Inflammatory macrophage treated with lipopolysaccharide for 4 hours (primary cell): ENCODE measurements at places on chromosomes 16 and 17.
A peak's percentile ranks its signal among the peaks of the same experiment; 100 is the strongest.

- DNase-seq = no peak
Measured at GRCh38 chr17:41516830-41517283, 1.8 kb downstream of the KRT15 start.

GRCh38 chr16:72805486-72805885 is 242.4 kb downstream of the ZFHX3 start:
- DNase-seq = no peak

DNA sequence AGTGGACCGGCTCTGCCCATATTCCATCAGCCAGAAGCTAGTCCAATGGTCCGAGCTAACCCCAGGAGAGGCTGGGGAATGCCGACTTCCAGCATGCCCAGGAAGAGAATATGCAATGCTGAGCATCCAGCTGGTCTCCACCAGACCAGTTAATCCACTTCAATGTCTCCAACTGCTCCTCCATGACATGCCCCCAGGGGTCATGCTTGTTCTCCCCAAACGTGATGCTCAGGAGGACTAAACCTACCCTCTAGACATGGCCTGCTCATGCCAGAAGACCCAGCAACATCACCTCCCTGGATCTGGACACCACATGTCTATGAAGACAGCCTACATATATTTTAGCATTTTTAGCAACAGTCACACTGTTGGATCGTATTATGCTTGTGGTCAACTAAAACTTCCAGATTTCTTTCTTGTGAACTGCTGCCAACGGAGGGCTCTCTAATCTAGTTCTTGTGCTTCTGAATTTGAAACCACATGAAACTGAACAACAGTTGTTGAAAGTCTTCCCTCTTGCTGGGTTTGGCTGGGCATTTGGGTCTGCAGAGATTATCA is 245.1 kb downstream of the SOX9 start:
- no peak for DNase-seq

DNA sequence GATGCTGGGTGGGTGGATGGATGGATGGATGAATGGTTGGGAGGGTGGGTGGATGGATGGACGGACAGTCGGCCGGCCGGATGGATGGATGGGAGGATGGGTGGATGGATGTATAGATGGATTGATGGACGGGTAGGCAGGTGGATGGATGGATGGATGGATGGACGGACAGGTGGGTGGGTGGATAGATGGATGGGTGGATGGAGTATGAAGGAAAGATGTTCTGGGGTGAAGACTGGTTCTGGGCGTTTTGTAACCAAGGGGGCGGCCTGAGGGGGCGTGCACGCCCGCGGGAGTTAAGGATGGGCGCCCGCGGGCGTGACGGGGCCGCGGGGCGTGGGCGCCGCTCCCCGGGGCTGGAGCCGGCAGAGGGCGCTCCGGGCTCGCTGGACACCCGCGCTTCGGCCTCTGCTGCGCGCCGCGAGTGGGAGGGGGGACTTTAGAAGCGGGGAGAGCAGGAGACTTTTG is at the start of gene NECAB2:
TSS of gene NECAB2 (plus strand) at position 407 of the 468 bp plus-strand sequence. CDS start 405 bp downstream, outside the sequence.
- peak; percentile 43 for DNase-seq

DNA sequence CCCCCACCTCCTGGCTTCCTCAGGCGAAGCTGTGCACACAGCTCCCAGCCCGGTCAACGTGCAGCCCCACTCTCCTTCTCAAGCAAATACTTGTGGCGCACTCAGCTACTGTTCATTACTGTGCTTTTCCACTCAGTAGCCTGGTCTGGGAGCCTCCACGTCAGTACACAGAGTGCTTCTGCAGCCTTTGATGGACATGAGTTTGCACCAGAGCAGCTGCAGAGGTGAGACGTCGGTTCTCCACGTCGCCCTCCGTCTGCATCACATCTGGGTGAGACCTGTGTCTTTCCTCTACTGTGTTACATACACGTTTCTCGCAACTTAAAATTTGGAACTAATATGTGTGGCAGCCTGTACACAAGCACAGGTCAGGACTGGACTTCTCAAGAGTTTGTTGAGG is 334.3 kb downstream of the C16orf95 start:
- DNase-seq = no peak

- DNase-seq = no peak
Measured at GRCh38 chr17:20046629-20047028, 37.5 kb downstream of the SPECC1 start.

- no peak for DNase-seq
Measured at GRCh38 chr16:57626420-57627170, 1.8 kb upstream of the ADGRG1 start.

GRCh38 chr17:31524926-31525800 is 133.7 kb downstream of the RAB11FIP4 start:
- DNase-seq = peak; percentile 75

DNA sequence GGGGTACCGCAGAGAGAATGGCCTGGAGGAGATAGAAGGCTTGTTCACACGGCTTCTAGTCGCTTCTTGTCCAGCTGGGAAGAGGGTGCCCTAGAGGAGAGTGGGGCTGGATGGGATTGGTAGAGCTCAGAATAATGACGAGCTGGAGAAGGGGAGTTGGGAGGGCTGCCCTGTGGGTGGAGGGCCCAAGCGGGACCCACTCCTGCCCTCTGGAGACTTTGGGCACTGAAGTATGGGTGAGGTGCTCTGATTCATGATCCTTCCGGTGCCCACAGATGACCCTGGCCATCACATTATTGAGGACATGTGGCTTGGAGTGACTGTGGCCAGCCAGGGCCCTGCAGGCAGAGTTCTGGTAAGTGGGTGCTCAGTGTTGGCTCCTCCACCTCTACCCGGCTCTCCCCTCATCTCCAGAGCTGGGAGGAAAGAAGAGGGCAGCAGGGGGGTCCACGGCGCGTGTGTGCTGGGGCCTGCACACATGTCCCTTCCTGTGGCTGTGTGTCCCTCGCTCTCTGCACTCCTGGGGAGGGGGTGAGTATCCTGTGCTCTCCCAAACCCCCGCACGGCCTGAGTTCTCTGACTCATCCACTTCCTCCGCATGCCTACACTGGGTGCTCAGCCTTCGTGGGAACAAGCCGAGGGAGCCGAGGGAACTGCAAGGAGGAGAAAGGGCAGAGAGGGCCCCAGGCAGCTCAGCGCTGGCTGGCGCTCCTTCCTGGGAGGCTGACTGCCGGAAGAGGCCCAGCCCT is 8.5 kb downstream of the ITGA3 start:
- DNase-seq = peak; percentile 82

- DNase-seq = no peak
Measured at GRCh38 chr17:20157001-20157310, 147.8 kb downstream of the SPECC1 start.

DNA sequence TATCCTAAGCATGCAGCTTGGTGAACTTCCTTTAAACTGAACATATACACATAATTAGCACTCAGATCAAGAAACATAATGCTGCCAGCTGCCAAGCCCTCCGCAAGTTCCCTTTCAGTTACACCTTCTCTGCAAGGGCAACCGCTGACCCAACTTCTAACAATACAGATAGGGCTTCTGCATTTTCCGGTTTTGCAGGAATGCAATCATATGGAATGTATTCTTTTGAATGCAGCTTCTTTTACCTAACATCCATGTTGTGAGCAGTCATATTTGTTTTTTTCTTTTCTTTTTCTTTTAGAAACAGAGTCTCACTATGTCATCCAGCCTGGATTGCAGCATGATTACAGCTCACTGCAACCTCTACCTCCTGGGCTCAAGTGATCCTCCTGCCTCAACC is 110.7 kb downstream of the GSG1L start:
- no peak for DNase-seq

DNA sequence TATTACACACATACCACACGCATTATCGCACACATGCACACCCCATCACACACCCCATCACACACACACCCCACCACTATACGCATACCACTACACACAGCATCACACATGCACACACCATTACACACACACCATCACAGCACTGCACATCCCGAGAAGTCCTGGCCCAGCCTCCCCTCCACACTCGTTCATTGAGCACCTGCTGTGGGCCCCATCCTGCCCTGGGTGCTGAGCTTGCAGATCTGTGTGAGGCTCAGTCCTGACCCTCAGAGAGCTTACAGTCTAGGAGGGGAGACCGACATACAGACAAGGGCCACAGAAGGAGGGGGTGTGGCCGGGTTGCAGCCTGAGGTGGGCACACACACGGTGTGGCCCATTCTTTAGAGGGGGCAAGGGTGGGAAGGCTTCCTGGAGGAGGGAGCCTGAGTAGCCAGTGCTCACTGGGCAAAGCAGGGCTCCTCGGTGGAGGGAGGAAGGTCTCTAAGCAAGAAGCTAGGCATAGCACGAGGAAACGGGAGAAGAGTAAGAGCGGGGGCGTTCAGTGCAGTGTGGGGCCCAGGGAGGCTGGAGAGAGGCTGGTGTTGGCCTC is 206.6 kb downstream of the NTN1 start:
- no peak for DNase-seq

GRCh38 chr17:81837641-81838040 is 2.8 kb upstream of the PPP1R27 start:
- DNase-seq = peak; percentile 91

DNA sequence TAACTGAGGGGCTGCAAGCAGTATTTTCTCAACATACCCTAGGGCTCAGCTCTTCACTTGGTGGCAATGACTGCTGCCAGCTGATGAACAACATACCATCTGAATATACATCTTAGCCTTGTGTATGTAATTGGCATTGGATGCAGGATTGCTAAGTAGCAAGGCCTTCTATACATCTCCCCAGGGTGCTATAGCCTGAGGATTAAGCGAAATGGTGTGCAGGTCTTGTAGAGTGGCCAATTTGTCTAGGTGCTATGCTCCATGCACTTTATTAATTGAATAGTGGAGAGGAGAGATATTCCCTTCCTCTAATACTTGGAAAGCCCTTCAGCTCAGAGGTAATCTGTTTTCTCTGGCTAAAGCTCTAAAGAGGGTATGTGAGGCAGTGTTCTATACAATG is 71.9 kb downstream of the KIF2B start:
- no peak for DNase-seq

DNA sequence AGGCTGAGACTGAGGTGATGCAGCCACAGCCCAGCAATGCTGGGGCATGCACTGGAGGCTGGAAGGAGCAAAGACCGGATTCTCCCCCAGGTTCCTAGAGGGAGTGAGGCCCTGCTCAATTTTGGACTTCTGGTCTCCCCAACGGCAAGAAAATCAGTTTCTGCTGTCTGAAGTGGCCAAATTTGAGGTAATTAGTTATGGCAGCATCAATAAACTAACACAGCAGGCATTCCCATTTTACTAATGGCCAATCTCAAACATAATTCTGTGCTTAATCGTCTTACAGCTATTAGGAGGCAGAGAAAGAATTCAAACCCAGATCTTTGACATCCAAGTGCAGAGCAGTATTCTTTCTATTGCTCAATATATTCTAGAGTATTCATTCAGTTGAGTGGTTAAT is 16.2 kb downstream of the NETO2 start:
- no peak for DNase-seq
